T-cell (primary cell): ENCODE measurements at places on chromosomes 4 and X. TPM values are rescaled to one million over a fixed set of nuclear protein-coding genes. Genes with fewer than 3 reads are reported as not detected.

Gene MAOA
- total RNA-seq, result 0.55 TPM

Gene FGF16
- not detected for total RNA-seq

Gene DMRTC1
- 1.5 TPM for total RNA-seq

Gene CYTL1
- total RNA-seq, result 0.59 TPM

Gene TMEM154
- total RNA-seq, result 24.6 TPM

Gene OPN1MW
- total RNA-seq, result not detected

Gene PCSK1N
- total RNA-seq, result 5.0 TPM

Gene FRG2
- not detected for total RNA-seq

- no peak for DNase-seq
Observed at GRCh38 chr4:82519072-82519471, 42.7 kb downstream of the TMEM150C start.

DNA sequence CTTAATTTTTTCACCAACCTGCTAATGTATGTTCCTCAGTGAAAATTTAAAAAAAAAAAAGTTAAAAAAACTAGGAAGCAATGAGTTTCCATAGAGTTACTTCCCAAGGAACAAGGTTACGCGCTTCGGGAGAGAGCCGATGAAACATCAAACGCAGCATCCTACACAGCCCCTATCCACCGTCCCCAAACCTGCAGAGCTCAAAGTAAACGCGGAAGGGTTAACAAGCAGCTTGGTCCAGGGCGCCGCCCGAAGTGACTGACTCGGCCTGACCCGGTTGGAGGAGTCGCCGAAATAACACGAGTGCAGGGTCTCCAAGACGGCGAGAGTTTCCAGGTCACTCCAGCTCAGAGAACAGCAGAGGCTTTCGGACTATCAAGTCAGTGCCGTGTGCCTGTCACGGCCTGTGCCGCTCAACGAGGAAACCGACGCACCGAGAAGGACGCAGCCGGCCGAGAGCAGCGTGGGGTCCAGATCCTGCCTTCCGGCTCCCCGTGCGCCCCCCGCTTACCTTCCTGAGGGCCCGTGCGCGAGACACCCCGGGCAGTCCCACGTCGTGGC is 512 bp downstream of the NOP14 start:
- no peak for DNase-seq

DNA sequence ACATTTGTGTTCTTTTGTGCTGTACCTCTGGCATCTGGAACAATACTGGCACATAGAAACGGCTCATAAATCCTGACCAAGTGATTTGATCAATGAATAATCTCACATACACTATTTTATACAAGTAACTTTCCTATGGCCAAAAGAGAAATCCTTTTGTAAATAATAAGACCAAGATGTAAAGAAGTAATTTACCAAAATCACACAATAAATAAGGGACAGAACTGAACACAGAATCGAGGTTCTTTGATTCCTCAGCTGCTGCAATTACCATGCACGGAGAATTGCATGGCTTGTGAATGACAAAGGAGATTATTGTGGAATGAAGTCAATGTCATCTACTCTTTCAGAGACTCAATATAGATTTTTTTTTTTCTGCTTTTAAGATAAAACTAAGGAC is 576.8 kb upstream of the SMIM31 start:
- no peak for DNase-seq

DNA sequence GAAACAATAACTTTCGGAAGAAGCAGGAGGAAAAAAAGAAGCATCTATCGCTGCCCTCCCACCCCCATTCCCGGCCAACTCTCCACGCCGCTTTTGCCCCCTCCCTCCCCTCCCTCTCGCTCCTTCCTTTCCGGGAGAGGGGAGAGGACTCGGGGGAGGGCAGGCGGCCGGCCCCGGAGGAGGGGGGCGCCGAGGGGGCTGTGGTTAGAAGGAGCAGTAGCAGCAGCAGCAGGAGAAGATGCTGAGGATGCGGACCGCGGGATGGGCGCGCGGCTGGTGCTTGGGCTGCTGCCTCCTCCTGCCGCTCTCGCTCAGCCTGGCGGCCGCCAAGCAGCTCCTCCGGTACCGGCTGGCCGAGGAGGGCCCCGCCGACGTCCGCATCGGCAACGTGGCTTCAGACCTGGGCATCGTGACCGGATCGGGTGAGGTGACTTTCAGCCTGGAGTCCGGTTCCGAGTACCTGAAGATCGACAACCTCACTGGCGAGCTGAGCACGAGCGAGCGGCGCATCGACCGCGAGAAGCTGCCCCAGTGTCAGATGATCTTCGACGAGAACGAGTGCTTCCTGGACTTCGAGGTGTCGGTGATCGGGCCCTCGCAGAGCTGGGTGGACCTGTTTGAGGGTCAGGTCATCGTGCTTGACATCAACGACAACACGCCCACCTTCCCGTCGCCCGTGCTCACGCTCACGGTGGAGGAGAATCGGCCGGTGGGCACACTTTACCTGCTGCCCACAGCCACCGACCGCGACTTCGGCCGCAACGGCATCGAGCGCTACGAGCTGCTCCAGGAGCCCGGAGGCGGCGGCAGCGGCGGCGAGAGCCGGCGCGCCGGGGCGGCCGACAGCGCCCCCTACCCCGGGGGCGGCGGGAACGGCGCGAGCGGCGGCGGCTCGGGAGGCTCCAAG is 1.3 kb downstream of the PCDH7 start:
- DNase-seq, result no peak

DNA sequence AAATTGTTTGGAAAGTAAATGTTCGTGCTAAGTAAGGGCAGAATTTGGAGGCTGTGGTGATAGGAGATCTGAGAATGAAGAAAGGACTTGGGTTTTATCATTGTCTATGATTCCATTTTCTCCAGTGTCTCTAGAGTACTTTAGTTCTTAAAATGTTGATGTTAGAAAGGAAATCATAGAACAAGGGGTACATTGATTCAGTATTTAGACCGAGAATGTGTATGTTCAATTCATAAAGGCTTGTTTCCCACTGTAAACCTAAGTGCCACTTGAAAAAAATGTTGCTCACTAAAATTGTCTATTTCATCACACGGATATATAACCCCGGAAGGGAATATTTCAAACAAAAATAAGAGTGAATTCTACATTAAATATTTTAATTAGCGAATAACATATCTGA is 159.3 kb upstream of the ETNPPL start:
- DNase-seq, result no peak

DNA sequence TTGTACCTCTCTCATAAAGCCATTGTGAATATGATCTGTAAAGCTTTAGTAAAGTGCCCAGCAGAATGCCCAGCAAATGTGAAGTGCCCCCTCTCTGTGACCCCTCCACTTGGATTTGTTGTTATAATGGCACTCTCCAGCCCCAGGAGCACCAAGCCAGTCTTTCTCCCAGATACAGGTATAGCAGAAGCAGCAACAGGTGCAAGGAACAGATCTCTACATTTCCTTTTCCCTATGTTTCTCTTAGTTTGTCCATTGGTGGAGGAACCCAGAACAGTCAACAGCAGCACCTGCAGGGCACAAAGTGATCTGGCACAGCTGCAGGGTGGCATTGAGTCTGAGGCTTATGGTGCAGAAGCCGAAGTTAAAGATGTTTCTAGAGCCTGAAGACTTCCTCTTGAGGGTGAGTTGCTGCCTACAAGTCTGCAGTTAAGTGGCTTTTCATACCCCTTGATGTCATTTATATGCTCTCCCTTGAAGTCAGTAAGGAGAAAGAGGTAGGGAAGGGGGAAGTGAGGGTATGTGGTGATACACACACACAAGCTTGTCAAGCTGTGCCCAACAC is 16.1 kb upstream of the CXCL3 start:
- DNase-seq, result no peak

GRCh38 chr4:973431-974397 is at the start of gene DGKQ:
DGKQ (minus strand) TSS chr4:973569; CDS start chr4:973482, 87 bp downstream.
- peak; percentile 88 for DNase-seq

GRCh38 chr4:94479358-94480141 is 27.8 kb downstream of the PDLIM5 start:
- DNase-seq, result no peak

- no peak for DNase-seq
Observed at GRCh38 chr4:137623013-137623412, 90.7 kb upstream of the PCDH18 start.

DNA sequence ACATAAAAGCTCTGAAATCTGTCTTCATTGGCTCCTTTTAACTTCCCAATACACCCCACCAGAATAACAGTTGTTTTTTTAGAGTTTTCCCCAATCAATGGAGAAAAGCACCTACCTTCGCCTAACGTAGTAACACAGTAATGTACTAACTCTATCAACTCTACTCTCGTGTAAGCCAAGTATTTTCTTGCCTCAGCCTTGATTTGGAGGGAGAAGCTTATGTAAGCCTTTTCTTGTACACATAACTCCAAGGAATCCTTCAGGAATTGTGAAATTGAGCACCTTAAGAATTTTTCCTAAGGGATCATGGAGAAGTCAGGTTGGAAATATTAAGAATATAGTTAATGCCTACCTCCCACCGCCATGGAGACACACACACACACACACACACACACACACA is 181.2 kb downstream of the RAPGEF2 start:
- no peak for DNase-seq

GRCh38 chr4:13267091-13267490 is 217.0 kb downstream of the RAB28 start:
- no peak for DNase-seq

GRCh38 chr4:8370106-8370787 is 70.3 kb downstream of the ACOX3 start:
- DNase-seq, result no peak
